ENCODE measurements at places on chromosomes 11 and 22. TPM values are rescaled to one million over a fixed set of nuclear protein-coding genes. Genes with fewer than 3 reads are reported as not detected.
A peak's percentile ranks its signal among the peaks of the same experiment; 100 is the strongest.

DNA sequence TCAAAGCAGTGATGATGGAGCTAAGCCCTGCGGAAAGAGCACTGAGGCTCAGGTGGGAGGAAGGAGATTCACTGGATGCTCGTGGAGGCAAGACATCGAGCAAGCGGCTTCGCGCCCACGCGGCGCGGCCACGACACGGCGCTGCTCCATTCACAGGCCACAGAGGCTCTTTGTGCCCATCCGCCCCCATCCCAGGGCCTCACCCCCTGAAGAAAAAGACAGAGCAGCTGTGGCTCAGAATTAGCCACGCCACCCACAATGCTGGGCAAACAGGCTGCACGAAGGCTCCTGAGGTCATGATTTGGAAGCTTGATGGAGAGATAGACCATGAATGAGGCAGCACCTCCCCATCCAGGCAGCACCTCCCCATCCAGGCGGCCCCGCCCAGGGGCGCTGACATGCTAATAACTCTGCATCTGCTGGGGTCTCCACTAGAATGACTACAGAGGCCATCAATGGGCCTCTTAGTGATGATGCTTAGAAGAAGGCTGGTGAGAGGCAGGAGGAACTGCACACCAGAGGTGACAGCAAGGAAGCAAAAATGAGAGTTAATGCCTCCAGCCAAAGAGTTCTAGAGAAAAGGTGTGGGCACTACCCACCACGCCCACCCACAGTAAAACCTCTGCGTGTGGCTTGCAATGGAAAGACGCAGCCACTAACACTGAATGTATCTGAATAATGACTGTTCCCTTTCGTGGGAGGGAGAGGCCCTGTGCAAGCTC, 43.5 kb downstream of the MYH9 start:
- peaks cover 7% of the 10 kb centered on the region for H3K36me3 ChIP-seq
- no peak overlapping the region for H3K4me3 ChIP-seq
- no peaks in the 10 kb centered on the region for H3K27me3 ChIP-seq
- peaks cover 14% of the 10 kb centered on the region for H3K4me1 ChIP-seq
- H3K27ac ChIP-seq: no peak overlapping the region
- no peak for DNase-seq

GRCh38 chr11:68776442-68777235, 25.3 kb upstream of the TESMIN start:
- no peak for DNase-seq
- no peak overlapping the region for H3K27ac ChIP-seq
- H3K27me3 ChIP-seq: no peaks in the 10 kb centered on the region
- H3K4me1 ChIP-seq: no peaks in the 10 kb centered on the region
- peaks cover 35% of the 10 kb centered on the region for H3K36me3 ChIP-seq
- no peak overlapping the region for H3K4me3 ChIP-seq

DNA sequence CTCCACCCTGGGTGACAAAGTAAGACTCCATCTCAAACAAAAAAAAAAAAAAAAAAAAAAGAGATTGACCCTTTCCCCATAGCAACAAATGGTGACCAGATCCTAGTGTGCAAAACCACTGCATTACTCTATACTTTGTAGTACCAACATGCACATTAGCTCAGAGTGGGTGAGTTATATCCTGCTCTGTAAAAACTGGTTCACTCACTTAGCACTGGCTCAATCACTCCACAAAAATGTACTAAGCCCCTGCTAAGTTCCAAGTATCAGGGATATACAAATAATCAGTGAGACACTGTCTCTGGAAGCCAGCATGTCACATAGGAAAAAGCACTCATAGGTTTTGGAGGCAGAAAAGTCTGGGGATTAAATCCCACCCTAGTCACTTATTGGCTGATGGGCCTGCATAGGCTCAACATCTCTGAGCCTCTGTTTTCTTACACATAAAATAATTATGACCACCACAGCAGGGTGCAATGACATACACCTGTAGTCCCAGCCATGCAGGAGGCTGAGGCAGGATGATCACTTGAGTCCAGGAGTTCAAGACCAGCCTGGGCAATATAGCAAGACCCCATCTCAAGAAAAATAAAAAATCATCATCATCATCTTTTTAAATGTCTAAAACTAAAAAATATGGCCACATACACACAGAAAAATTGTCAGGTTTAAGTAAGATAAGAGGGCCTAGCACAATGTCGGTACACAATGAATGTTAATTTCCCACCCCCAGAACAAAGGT, 11.9 kb downstream of the FAM168A start:
- no peaks in the 10 kb centered on the region for H3K36me3 ChIP-seq
- no peaks in the 10 kb centered on the region for H3K4me1 ChIP-seq
- no peaks in the 10 kb centered on the region for H3K27me3 ChIP-seq
- DNase-seq: no peak
- no peak overlapping the region for H3K4me3 ChIP-seq

DNA sequence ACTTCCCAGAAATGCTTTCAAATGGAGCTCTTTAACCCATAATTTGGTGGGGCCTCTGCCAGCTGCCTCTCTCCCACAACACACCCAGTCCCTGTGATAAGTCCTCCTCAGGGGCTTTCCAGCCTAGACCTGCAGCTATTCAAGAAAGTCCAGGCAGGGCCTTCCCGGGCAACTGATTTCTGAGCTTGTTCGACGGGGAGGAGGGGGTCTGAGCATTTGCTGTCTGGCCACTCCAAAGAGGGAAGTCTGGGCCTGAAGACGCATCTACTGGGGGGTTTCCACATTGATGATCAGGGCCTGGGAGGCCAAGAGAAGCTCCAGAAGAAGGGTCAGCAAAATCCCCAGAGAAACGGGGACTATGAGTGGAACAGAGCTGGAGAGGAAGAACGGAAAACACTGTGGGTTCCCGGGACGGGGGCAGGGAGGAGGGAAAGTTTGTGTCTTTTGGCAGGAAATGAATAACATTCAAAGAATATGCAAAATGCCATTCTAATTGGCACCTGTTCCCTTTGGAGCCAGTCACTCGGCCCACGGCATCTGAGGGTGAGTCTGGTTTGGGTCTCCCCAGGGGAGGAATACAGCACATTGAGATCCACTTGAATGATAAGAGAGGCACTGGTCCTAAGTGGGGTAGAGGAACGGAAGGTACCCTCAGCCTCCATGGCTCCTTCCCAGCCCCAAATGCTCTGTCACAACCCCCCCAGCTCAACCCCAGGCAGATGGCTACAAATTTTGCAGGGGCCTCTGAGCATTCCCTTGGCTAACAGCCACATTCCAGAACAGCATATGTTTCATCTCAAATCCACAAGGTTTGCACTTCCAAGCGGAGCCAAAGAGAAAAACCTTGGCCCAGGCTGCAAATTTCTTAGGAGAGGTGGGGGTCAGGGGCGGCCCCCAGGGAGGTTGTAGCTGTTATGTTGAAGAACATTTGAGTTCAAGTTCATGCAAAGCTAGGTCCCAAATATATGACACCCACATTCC, 72.0 kb downstream of the RPUSD4 start:
- H3K36me3 ChIP-seq: no peaks in the 10 kb centered on the region
- H3K27ac ChIP-seq: peak overlapping the region; percentile 41
- H3K27me3 ChIP-seq: no peaks in the 10 kb centered on the region
- no peaks in the 10 kb centered on the region for H3K4me1 ChIP-seq
- DNase-seq: peak; percentile 91

GRCh38 chr11:2870969-2871680, 14.4 kb downstream of the CDKN1C start:
- no peak overlapping the region for H3K4me3 ChIP-seq
- peak; percentile 67 for DNase-seq
- no peak overlapping the region for H3K27ac ChIP-seq
- peaks cover 15% of the 10 kb centered on the region for H3K27me3 ChIP-seq

DNA sequence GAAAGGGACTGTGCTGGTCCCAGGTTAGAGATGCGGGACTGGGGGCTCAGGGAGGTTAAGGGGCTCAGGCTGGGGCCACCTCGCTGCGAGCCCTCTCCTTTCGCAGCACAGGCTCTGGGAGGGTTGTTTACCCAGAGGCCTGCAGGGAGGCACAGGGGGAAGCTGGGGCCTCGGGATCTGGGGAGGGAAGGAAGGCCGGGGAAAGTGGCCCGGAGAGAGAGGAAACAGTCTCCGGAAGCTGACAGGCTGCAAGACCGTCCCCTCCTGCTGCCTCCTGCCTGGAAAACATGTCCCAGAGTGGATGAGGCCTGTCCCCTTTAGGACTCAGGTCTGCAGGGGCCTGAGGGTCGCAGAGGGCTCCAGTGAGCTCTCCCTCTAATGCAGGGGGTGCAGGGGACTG, 45.4 kb downstream of the MYO7A start:
- no peak overlapping the region for H3K4me3 ChIP-seq
- no peak for DNase-seq
- H3K27ac ChIP-seq: no peak overlapping the region

- no peaks in the 10 kb centered on the region for H3K27me3 ChIP-seq
- no peaks in the 10 kb centered on the region for H3K36me3 ChIP-seq
- no peak overlapping the region for H3K4me3 ChIP-seq
- DNase-seq: no peak
- peaks cover 15% of the 10 kb centered on the region for H3K4me1 ChIP-seq
Measured at GRCh38 chr22:44032126-44032730, 8.1 kb downstream of the PARVB start.

- H3K4me1 ChIP-seq: no peaks in the 10 kb centered on the region
- H3K27me3 ChIP-seq: peaks cover 12% of the 10 kb centered on the region
- no peaks in the 10 kb centered on the region for H3K36me3 ChIP-seq
- no peak overlapping the region for H3K4me3 ChIP-seq
- H3K27ac ChIP-seq: no peak overlapping the region
Measured at GRCh38 chr22:43885786-43886185, 6.0 kb downstream of the PNPLA5 start.

GRCh38 chr11:25536289-25536688, 795.6 kb upstream of the ANO3 start:
- no peaks in the 10 kb centered on the region for H3K36me3 ChIP-seq
- no peaks in the 10 kb centered on the region for H3K4me1 ChIP-seq
- no peaks in the 10 kb centered on the region for H3K27me3 ChIP-seq

DNA sequence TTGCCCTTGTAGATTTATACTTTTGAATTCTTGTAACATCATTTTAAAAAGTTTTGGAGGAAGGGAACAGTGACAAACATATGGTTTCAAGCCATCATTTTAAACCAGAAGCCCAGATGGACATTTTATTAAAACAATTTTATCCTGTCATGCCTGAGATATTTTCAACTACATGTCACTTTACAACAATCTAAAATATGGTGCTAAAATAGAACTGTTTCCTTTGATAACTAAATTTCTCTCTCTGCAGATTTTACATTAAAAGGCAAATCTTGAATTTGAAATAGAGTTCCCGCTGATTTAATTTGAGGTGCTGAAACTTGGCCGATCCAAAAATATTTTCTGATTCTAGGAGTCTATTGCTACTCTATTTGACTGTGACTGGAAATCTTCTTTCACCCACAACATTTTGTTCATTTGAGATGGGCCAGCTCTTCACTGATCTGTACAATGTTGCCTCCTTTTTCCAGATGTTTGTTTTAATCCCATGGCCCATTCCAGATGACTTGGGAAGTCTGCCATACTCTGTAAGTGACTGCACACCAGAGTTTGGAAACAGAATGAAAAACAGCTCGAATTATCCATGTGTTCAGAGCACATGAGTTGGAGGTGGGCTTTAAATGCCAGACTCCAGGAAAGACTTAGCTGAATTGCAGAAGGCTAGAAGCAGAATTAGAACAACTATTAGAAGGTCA, 402.5 kb downstream of the TMEM135 start:
- no peaks in the 10 kb centered on the region for H3K36me3 ChIP-seq
- no peak overlapping the region for H3K27ac ChIP-seq
- no peak overlapping the region for H3K4me3 ChIP-seq

C11orf97 gene
- 7.4 TPM for polyA plus RNA-seq

SSTR3 gene
- 0.87 TPM for polyA plus RNA-seq

EI24 gene
- 84.8 TPM for polyA plus RNA-seq
